Fibroblast of skin of left biceps (primary cell): ENCODE measurements at places on chromosomes 4 and X.

GRCh38 chrX:4206941-4207340 lies 493.5 kb upstream of the PRKX start:
- no peak for DNase-seq

- no peak for DNase-seq
These were observed 236.9 kb downstream of the CAMK2D start for GRCh38 chr4:113524505-113525186.

DNA sequence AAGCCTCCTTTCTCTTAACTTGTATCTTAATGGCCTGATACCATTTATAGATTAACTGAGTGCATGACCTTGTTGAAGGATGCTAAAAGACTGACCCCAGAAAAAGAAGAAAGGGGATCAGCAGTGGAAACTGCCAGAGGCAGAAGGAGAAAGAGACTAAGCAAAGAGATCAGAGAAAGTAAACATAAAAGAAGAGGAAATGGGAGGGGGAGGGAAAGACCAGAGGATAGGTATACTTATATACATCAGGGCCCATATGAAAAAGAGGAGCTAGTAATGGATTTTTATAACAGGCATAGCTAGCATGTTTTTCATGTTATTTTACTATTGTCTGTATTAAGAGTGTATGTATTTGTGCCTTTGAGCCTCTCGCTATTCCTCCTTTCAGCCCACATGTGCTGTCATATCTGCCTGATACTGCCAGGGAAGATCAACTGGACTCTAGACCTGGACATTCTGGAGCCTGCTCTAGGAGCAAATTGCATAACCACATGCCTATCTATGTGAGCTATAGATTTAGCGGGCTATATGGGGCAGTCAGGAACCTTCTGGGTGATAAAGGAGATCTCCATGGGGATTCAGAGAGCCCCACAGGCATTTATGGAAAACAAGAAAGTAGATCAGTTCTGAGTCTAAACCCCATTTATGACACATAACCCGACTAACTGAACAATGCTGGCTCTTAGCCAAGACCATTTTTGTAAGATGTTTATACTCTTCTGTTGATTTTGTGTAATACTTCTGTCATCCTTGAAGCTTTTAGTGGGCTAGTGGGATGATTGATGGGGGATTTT lies 13.4 kb upstream of the SNX12 start:
- no peak for DNase-seq

DNA sequence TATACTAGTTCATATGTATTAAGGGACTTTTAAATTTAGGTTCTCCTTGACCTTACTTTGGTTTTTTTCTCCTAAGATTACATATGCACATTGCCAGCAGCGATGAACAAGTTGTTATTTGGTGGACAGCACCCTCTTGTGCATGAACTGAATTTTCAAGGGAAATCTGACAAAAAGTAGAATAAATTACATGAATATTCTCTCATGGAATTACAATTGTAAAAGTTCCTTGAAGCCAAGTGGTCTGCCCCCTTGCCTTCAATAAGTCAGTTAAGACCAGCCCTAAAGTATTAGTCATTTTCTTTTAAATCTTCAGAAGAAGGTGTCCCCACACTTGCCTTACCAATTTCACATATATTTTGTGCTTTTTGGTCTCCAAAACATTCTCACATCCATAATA lies 30.7 kb upstream of the SMARCA5 start:
- peak; percentile 5 for DNase-seq

- DNase-seq = no peak
These were observed 75.6 kb downstream of the SOWAHB start for GRCh38 chr4:76822303-76822702.

- no peak for DNase-seq
These were observed 459 bp downstream of the RBMX2 start for GRCh38 chrX:130402208-130402684.

GRCh38 chrX:13966793-13967125 lies 62.9 kb downstream of the GEMIN8 start:
- DNase-seq = no peak

- DNase-seq = no peak
These were observed 158.6 kb upstream of the LCORL start for GRCh38 chr4:18180122-18180521.

GRCh38 chr4:89268679-89269078 lies 38.9 kb downstream of the GPRIN3 start:
- DNase-seq = no peak
